ENCODE measurements at places on chromosomes 16 and 17.

- DNase-seq = no peak
These were observed 579 bp upstream of the LRRC59 start for GRCh38 chr17:50397919-50398285.

DNA sequence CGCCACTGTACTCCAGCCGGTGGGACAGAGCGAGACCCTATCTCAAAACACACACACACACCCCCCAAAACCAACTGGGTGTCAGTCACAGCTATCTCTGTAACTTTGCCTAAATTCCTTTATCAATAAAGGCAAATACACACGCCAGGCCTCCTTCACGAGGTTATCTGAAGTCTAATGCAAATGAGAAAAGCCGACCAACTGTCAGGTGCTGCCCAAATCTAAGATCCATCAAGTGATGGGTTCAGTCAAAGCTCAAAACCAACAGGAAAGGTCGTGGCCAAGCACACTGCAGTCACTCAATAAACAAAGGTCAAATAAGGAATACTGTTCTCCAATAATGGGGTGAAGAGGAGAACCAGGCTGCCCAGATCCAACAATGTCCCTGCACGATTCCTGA lies 1.1 kb downstream of the ANKFY1 start:
- no peak for DNase-seq

DNA sequence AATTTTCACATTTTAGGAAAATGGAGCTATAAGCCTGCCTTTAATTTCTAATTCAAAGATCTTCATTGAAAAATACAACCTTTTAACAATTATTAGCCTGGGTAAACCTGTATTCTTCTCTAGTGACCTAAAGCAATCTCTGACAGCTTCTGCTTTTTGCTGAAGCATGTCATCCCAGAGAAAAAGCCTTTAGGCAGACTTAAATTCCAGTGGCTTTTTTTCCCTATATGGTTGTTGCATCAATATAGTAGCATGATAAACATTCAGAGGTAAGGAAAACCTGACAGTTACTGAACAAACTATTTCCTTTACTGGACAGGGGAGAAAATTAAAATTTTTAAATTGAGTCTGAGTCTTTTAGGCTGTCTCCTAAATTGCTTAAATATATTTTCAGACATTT lies 7.8 kb upstream of the EVI2A start:
- DNase-seq = no peak

GRCh38 chr17:36650096-36650775 lies 48.9 kb downstream of the MRM1 start:
- DNase-seq = no peak

- peak; percentile 55 for DNase-seq
These were observed at the start of gene PIEZO1 for GRCh38 chr16:88785106-88785924. Gene PIEZO1, minus strand, starts transcription at chr16:88785220. Its CDS starts 256 bp downstream, at chr16:88784964.

- no peak for DNase-seq
These were observed 123.1 kb downstream of the XYLT1 start for GRCh38 chr16:17347624-17348023.

DNA sequence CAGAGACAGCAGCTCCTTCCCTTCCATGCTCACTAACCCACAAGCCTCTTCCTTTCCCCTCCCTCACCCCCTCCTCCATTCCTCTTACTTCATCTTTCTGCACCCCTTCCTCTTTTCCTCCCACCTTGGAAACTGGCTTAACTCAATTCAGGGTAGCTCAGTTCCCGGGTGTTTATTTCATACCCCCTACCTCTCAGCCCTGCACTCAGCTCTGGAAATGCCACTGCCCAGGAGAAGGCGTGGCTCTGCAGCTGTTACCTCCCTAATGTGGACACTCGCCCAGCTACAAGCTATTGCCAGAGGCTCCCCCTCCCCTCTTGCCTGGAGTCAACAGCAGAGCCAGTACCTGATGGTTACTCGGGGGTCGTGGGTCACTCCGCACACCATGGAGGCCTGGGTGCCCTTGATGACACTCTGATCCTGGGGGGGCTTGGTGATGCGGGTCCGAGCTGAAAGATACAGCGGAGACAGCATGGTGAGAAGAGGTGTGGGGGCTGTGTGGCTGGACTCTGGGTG lies 118.4 kb upstream of the CDC42EP4 start:
- no peak for DNase-seq

DNA sequence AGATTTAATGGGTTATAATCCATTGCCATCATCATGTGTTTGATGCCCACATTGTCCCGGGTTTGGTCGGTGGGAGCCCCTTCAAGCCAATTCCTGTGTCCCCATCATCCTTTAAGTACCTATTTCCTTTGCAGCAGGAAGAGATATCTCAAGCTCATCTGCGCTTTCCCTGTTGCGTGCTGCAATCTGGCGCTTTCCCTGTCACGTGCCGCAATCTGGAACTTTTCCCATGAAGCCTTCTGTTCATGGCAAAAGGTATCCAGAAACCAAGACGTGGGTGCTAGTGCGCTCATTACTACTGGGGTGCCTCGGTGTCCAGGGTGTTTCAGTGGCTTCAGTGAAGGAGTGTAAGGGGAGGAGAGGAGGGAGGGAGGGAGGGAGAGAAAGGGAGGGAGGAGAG lies 174.6 kb upstream of the ZNF469 start:
- DNase-seq = no peak

DNA sequence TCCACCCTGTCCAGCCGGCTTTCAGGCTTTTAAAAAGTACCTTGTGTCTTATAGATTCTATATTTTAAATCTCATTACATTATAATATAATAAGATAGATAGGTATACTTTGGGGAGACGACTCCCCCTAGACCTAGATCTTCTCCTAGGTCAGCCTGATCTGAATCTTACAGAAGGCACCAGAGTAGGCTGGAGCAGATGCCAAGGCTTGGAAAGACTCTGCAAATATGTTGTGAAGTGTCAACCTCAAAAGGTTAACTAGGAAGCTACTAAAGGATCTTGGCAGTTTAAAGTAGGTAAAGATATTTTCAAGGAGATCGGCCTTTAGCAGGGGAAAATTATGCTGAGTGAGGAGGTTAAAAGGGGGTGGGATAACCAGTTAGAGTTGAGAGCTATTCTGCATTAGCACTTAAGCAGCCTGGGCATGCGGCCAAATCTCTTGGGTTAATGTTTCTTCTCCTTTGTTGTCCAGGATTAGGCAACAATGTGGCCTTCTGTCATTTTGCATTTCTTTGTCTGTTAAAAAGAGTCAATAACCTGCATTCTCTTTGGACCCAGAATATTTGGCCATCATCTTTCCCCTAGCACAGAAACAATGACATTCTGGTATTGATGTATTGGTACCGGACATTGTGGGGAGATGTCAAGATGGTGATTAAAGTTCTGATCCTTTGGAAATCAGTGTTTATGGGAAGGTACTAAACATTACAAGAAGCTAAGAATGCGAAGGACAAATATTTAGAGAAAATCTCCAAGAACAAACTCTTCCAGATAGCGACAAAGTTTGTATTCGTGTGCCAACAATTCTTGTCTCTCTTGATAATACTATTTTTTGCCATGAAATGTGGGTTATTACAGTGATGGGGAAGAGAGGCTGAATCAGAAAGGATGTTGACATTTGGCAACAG lies 51.2 kb upstream of the DHX40 start:
- DNase-seq = peak; percentile 19

DNA sequence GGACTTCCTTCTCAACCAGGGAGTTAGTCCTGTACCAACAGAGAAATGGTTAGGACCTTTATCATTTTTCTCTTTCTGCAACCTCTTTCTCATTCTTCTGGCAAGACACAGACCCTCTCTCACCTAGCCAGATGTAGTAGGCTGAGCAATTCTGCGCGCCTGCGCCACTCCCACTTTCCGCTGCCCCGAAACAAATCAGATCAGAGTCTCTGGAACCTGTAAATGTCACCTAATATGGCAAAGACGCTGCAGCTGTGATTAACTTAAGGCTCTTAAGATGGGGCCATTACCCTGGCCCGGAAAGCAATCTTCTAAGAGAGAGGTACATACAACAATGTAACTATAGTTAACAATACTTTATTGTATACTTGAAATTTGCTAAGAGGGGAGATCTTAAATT lies 94.3 kb upstream of the ASIC2 start:
- DNase-seq = no peak

- no peak for DNase-seq
These were observed 13.3 kb upstream of the FOXF1 start for GRCh38 chr16:86496929-86497461.

DNA sequence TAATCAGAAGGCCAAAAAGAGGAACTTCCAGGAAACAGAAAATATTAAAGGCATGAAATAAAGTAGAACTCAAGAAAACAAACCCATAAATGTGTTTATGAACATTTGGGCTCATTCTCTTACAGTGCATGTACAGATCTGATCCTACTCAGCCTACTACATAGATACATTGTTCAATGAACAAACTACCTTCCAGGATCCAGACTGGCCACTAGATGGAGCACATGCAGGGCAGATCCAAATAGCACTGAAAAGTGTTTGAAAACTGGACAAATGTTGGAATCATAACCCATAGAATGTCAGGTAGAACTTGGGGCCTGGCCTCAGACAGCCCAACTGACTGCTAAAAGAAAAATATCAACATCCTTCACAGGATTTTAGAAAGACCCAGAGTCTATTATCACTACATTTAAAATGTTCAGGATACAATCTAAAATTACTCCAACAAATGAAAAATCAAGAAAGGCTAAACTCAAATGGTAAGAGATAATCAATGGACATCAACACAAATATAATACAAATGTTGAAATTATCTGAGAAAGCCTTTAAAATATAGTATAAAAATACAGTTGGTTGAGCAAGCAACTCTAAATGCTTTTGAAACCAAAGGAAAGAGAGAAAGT lies 122.4 kb upstream of the NUDT7 start:
- no peak for DNase-seq

Measured in C1 segment of cervical spinal cord (tissue), 14 donors.